Psoas muscle (tissue), 8 donors: ENCODE measurements at places on chromosomes 3 and 15. TPM values are rescaled to one million over a fixed set of nuclear protein-coding genes. Genes with fewer than 3 reads are reported as not detected.

- H3K4me1 ChIP-seq, result peaks cover 12% of the 10 kb centered on the region
- peak; percentile 83 for DNase-seq
- H3K27me3 ChIP-seq, result no peaks in the 10 kb centered on the region
Measured at GRCh38 chr15:90883976-90884718, at the start of gene FES. Gene FES (plus strand): TSS chr15:90884504. CDS start chr15:90885046, 542 bp downstream.

DNA sequence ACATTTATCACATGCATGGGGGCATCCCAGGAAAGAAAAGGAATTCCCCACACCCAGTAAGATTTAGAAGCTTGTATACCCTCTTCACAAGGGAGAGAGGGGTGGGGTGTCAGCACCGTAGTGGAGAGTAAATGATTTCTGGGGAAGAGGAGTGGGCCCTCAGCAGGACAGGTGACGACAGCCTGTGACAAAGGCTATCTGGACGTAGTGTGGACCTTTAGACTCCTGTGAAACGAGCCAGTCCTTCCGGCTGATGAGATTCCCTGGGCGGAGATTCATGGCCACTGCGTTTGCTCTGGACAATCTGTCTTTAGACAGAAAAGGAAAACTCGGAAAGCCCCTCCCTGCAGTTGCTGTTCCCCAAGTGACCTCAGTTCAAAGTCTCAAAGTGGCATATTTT, 1.7 kb upstream of the FAM3D start:
- no peaks in the 10 kb centered on the region for H3K27me3 ChIP-seq
- H3K4me3 ChIP-seq, result no peak overlapping the region
- no peak overlapping the region for H3K27ac ChIP-seq
- DNase-seq, result no peak

GRCh38 chr15:101006931-101007691, 88.0 kb downstream of the LRRK1 start:
- no peaks in the 10 kb centered on the region for H3K36me3 ChIP-seq
- no peak overlapping the region for H3K4me3 ChIP-seq
- no peaks in the 10 kb centered on the region for H3K27me3 ChIP-seq
- no peak overlapping the region for H3K27ac ChIP-seq
- peak; percentile 84 for DNase-seq
- H3K4me1 ChIP-seq, result peaks cover 4% of the 10 kb centered on the region

PRSS50 gene
- total RNA-seq, result 0.12 TPM

DNA sequence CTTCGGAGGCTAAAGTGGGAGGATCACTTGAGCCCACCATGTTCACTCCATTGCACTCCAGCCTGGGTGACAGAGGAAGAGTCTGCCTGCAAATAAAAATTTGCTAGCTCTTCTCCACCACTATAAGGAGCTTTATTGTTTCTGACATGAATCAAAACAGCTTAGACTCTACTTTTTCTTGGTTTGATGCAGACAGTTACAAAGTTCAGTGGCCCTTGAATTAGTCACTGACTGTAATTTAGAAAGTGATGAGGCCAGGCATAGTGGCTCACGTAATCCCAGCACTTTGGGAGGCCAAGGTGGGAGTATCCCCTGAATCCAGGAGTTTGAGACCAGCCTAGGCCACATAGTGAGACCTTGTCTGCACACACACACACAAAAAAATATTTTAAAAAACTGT, 172.4 kb upstream of the CGNL1 start:
- H3K4me1 ChIP-seq, result peaks cover 4% of the 10 kb centered on the region
- no peak for DNase-seq
- no peak overlapping the region for H3K4me3 ChIP-seq
- H3K27me3 ChIP-seq, result no peaks in the 10 kb centered on the region

SCAANT1 gene
- total RNA-seq, result not detected

DNA sequence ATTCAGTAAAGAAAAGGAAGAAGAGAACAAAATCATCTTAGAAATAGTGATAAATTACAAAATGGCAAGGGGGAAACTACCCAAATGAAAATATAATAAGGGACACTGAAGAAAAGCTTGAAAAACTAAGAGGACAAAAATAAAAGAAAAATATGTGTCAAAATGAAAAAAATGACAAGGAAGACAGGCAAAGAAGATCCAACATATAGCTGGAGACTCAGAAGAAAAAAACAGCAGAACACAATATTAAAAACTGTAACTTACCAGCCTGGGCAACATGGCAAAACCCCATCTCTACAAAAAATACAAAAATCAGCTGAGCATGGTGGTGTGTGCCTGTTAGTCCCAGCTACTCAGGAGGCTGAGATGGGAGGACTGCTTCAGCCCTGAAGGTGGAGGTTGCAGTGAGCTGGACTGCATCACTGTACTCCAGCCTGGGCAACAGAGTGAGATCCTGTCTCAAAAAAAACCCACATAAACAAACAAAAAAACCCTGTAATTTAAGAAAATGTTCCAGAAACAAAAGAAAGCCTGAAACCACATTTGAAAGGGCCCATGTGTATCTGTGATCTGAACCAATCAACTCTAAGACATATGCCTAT, 93.2 kb downstream of the ANO10 start:
- no peak overlapping the region for H3K4me3 ChIP-seq
- H3K36me3 ChIP-seq, result no peaks in the 10 kb centered on the region
- no peaks in the 10 kb centered on the region for H3K4me1 ChIP-seq
- H3K27me3 ChIP-seq, result no peaks in the 10 kb centered on the region

GRCh38 chr15:25805031-25805430, 58.1 kb downstream of the ATP10A start:
- H3K27ac ChIP-seq, result no peak overlapping the region
- no peaks in the 10 kb centered on the region for H3K4me1 ChIP-seq
- no peak overlapping the region for H3K4me3 ChIP-seq
- DNase-seq, result no peak
- H3K27me3 ChIP-seq, result no peaks in the 10 kb centered on the region

GRCh38 chr3:10744098-10744465, 71.9 kb upstream of the SLC6A11 start:
- no peaks in the 10 kb centered on the region for H3K36me3 ChIP-seq
- DNase-seq, result no peak
- no peak overlapping the region for H3K27ac ChIP-seq
- H3K4me3 ChIP-seq, result no peak overlapping the region

DNA sequence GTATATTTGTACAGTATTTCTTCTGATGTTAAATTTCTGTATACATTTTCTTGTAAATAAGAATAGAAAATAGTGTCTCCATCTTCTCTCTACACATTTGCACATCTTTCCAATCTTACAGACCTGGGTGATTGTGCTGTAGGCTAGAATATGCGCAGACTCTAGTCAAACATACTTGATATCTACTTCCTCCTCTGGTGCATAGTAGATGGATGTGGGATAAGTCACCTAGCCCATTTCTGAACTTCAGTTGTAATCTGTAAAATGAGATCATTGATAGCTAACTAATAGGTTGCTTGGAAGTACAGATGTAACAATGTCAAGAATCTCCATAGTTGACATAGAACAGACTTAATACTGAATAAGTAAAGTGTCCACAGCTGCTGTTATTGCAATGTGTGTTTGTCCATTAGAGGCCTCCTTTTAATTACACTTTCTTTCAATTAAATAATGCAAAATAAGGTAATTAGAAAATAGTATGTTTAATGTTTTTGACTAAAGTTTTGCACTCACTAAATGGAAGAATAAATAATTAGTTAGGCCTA, 46.7 kb downstream of the ALCAM start:
- no peak overlapping the region for H3K4me3 ChIP-seq
- no peak for DNase-seq
- H3K4me1 ChIP-seq, result no peaks in the 10 kb centered on the region
- no peaks in the 10 kb centered on the region for H3K36me3 ChIP-seq
- H3K27me3 ChIP-seq, result no peaks in the 10 kb centered on the region
- no peak overlapping the region for H3K27ac ChIP-seq

KLHL40 gene
- total RNA-seq, result 923 TPM

GRCh38 chr3:59288951-59289350, 239.1 kb upstream of the CFAP20DC start:
- no peaks in the 10 kb centered on the region for H3K36me3 ChIP-seq
- no peak overlapping the region for H3K27ac ChIP-seq
- no peaks in the 10 kb centered on the region for H3K27me3 ChIP-seq
- no peaks in the 10 kb centered on the region for H3K4me1 ChIP-seq

DNA sequence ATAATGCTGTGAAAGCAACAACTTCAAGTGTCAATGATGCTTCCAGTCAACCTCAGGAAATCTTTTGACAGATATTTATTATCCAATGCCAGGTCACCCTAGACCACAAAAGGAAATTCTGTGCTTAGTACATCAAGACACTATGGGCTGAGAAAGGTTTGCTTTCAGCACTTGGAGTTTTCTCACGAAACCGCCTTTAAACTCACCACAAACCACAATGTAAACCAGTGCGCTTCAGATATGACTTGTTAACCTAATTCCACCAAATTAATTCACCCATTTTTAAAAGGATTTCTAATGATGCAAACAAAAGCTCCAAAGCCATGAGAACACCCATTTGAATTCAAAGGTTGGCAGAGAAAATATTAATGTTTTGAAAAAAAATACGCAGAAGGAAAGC, 292.9 kb upstream of the NR2F2 start:
- H3K27ac ChIP-seq, result no peak overlapping the region
- no peaks in the 10 kb centered on the region for H3K27me3 ChIP-seq
- H3K4me3 ChIP-seq, result no peak overlapping the region
- peaks cover 5% of the 10 kb centered on the region for H3K4me1 ChIP-seq
- no peak for DNase-seq
- H3K36me3 ChIP-seq, result no peaks in the 10 kb centered on the region

DNA sequence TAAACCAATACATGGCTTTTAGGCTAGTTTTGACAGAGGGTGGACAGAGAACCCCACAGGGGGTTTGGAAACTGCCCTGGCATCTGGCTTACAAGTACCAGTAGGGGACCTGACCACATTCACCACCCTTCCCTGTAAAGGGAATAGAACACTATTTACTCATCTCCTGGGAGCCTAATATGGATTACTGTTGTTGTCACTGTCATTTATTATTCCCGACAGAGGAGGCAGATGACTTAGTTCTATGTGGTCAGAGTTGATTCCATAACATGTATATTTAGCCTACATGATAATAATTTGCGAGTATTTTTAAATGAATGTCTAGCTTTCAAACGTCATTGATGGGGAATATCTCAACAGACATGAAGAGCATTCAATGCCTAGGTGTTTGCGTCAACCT, 15.9 kb downstream of the ZBTB38 start:
- peaks cover 16% of the 10 kb centered on the region for H3K36me3 ChIP-seq
- H3K4me1 ChIP-seq, result no peaks in the 10 kb centered on the region
- H3K27me3 ChIP-seq, result no peaks in the 10 kb centered on the region
- DNase-seq, result no peak
- no peak overlapping the region for H3K4me3 ChIP-seq
- H3K27ac ChIP-seq, result no peak overlapping the region

- DNase-seq, result peak; percentile 77
- H3K4me1 ChIP-seq, result no peaks in the 10 kb centered on the region
- H3K36me3 ChIP-seq, result no peaks in the 10 kb centered on the region
- no peak overlapping the region for H3K27ac ChIP-seq
- H3K27me3 ChIP-seq, result no peaks in the 10 kb centered on the region
Measured at GRCh38 chr15:62254137-62254934, 89.3 kb upstream of the C2CD4B start.
